ENCODE measurements at places on chromosomes 3 and 15.

DNA sequence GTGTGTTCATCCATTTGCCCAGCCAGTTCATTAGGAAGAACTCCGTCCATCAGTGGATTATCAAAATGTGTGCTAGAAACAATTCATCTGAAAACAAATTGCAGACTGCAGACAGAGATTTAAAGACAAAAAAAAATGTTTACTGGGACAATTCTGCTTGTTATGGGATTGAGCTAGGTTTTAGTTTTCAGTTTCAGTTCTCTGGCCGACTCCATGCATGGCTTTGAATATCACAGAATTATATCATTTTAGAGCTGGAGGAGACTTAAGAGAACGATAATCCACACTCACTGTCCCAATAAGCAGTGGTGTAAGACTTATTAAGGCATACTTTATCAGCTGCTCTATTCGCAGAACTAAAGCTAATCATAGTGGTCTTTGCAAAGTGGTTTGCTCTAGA, 51.1 kb downstream of the TFG start:
- no peak for DNase-seq

GRCh38 chr15:61857169-61857829, 202.9 kb downstream of the VPS13C start:
- no peak for DNase-seq

DNA sequence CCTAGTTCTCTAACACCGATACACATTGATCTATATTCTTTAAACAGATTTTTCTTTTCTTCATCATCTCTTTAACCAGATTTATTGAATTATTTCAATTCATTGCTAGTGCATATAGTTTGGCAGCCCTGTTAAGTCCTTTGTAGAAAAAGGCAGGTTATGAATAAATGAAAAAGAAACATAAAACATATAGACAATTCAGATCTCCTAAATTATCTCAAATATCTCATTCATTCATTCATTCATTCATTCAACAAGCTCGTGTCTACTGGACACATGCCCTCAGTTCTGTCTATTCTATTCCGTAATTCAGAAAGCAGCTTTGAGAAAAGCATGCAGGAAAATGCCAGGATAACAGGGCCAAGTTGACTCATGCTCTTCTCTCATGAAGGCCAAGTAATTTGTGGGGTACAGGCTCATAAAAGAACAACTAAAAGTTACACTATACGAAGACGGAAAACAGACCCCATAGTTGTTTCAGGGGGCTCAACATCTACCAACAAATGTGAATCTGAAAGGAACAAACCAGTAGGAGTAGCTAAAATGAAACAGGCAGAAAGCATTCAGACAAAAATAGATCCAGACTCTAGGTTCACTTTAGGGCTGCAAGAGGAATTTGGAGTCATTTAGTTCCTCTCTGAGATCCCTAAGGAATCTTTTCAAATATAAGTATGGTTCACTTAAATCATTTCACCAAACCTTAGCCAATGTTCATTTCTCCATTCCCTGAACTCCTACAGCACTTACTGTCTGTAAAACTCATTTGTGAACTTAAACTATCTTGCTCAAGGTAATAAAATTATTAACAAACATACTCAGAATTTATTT, 7.5 kb downstream of the ZNF148 start:
- no peak for DNase-seq

- no peak for DNase-seq
Measured at GRCh38 chr3:64331605-64332004, 106.3 kb upstream of the PRICKLE2 start.

GRCh38 chr3:195809796-195810454, 1.8 kb downstream of the MUC4 start:
- no peak for DNase-seq

- no peak for DNase-seq
Measured at GRCh38 chr3:105429034-105429762, 62.5 kb downstream of the ALCAM start.

DNA sequence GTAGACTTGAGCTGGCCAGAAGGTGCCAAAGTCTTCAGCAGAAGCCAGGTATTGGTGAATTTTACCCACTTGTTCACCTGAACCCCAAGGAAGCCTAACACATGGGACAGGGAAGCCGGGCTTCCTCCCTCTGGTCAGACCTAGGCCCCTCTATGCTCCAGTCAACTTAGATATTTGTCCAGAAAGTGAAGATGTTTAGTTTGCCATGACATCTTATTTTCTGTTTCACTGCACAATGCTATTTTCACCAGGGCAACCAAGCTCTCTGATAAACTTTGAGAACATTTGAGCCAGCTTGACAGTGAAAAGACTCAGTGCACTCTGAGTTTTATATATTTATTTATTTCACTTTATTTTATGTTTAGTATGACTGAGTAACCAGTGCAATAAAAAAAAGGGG, 71.0 kb downstream of the SOX14 start:
- no peak for DNase-seq

- no peak for DNase-seq
Measured at GRCh38 chr3:100928638-100929428, 64.4 kb downstream of the ABI3BP start.

DNA sequence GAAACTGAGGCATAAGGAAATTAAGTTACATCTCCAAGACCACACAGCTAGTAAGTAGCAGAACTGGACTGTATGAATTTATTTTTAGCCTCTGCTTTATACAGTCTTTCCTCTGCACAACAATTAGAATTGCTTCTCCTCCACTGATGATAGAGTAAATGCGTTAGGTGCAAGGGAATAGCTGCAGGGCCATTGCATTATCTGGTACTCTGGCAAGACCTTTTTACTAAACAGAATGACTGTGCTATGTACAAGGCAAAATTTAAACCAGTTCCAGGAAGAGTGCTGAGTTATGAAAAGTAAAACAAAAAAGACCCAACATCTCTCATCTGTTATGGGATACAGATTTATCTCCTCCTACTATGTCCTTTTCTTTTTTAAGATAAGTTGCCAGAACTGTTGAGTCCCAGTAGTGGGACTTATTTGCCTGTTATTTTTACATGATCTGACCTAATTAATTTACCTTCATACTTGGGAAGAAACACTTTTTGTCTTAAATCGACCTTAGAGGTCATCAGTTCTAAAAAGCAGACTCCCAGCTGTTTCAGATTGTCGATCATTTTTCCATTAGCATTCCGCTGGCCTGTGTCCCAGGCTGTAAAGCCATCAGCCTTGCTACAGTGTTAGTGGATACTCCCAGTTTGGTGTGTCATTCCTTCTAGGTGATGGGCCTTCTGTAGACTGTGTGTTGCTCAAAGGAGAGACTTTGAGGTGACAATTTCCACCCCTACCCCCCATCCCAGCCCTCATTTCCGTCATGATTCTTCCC, 147.5 kb upstream of the NUDT16 start:
- no peak for DNase-seq

DNA sequence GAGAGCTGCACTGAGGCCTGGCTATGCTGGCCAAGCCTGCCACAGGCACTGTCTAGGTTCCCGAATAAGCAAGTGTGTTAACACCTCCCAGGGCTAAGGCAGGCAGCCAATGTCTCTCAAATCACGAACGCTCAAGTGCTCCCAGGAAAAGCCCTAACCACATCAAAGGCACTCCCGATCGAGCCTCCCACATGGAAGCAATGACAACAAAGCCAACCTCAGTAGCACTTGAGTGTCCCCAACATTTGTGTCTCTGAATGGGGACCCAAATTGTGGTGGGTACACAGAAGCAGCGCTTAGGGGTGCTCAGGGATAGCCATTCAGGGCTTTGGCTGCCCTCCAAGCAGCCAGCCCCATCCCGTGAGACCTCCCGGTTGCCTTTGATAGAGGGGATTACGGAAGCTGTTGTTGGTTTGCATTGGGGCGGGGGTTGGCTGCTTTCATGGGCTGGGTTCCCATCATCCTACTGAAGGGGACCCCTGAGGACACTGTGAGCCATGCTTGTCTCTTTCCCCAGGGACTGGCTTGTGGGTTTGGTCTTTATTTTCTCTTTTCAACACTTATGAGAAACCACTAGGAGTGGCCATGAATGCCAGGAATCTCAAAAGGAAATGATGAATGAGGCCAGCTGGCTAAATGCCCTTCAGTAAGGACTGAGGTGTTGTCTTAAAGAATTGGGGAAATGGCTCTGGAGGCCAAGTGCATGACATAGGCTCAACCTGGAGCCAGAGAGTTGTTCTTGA, 234.1 kb upstream of the FEZF2 start:
- no peak for DNase-seq

DNA sequence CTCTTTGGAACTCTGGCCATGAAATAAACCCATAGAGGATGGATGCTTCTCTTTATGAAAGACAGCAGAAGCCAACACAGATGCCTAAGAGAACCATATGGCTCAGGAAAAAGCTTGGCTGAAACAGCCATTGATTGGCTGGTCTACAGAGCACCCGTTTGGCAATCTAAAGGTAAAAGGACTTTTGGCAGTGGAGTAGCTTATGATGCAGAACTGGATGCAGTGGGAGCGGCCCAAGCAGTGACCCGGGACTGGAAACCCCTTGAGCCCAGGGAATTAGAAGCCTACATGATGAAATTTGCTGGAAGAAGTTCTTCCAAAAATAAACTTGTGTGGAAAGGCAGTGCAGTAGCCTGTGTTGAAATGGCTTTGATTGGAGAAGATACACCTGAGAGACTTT, 360.2 kb downstream of the NR2F2 start:
- DNase-seq, result no peak

GRCh38 chr15:26157081-26157480, 294.0 kb upstream of the ATP10A start:
- no peak for DNase-seq

- DNase-seq, result no peak
Measured at GRCh38 chr3:13927295-13927694, 47.4 kb upstream of the WNT7A start.

DNA sequence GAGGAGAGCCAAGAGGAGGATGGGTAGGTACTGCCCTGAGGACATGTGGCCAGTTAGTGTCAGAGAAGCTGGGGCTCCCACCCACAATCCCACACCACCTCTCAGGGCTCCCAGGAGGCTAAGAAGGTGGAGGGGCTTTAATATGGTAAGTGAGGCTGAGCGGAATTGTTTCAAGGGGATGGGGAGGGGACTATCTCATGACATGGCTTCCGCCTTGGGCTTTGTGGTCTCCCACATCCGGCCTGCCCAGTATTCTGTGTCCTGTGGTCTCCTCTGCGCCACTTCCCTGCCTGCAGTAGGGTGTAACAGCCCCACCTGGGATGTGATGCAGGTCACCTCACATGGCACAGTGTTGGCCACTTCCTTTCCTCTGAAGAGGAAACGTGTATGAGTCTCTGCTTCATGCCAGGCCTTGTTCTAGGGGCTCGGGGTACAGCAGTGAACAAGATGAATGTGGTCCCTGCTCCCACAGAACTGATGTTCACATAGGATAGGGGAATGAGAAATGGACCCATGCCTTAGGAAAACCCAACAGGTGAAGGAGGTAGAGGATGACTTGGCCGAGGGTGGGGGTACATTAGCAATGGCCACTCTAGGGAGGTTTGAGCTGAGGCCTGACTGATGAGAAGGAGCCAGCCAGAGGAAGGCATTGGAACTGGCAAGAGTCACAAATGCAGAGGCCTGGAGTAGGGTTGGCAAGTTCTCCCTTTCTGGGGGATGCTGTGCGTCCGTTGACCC, 3.2 kb downstream of the NEIL1 start:
- no peak for DNase-seq

DNA sequence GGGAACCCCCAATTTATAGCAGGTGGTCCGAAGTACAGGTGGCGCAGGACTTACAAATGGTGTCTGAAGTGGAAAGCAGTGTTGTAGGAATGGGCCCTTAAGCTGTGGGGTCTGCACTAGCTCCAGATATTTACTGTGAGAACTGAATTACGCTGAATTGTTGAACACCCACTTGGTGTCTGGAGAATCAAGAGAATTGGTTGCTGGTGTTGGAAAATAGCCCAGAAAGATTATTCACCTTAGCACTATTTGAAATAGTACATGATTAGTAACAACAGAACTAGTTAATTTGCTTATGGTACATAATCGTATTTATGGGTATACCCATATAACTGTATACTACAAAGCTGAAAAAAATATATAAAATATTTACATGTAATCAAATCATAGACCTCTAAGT, 64.8 kb downstream of the ADAM10 start:
- DNase-seq, result no peak

- no peak for DNase-seq
Measured at GRCh38 chr3:141933421-141934300, 57.2 kb downstream of the ATP1B3 start.

GRCh38 chr15:83287541-83288027, 3.1 kb upstream of the BNC1 start:
- DNase-seq, result no peak

- DNase-seq, result no peak
Measured at GRCh38 chr3:169751875-169752274, 13.0 kb downstream of the TERC start.

- DNase-seq, result no peak
Measured at GRCh38 chr3:169750665-169751064, 14.2 kb downstream of the TERC start.

- DNase-seq, result no peak
Measured at GRCh38 chr15:86165265-86166211, 85.9 kb downstream of the AGBL1 start.

DNA sequence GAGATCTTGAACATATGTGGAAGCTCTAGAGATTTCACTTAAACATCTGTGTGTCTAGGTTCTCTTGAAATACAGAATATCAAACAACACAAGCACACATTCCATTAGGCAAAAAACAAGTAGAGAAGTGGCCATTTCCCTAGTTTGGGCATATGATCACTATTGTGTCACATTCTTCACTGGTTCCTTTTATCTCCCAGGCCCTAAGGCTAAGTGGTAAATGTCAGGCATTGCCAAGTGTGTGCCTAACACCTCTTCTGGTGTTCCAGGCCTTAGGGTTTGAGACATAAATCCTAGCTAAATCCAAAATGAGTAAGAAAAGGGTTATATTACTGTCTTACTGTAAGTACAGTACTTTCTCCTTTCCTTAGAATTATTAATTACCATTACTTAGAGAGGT, 880.1 kb downstream of the PDCD6IP start:
- no peak for DNase-seq

- no peak for DNase-seq
Measured at GRCh38 chr3:125172346-125172745, 40.2 kb downstream of the SLC12A8 start.

- DNase-seq, result no peak
Measured at GRCh38 chr3:104907507-104907906, 459.2 kb upstream of the ALCAM start.

GRCh38 chr3:171461525-171461917, 1.3 kb upstream of the TNIK start:
- no peak for DNase-seq

DNA sequence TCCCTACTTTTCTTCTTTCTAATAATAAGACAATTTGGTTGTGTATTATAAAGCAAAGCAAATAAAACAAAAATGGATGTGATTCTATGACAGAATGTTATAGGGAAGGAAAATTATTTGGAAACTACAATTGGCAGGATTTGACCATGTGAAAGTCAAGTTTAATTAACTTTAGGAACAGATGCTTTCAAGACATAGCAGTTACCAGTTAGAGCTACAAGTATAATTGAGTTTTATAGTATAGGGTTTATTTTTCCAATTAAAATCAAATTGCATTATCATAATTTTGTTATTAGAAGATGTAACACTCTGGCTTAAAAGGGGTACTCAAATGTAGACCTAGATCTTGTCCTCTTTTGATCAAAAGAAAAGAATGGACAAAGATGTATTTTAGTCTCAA, 110.9 kb downstream of the ROBO2 start:
- DNase-seq, result no peak

GRCh38 chr3:46206282-46207015, 1.7 kb downstream of the CCR1 start:
- no peak for DNase-seq

- DNase-seq, result no peak
Measured at GRCh38 chr3:157581371-157581770, 78.2 kb upstream of the VEPH1 start.

- DNase-seq, result no peak
Measured at GRCh38 chr15:81865850-81866537, 179.8 kb downstream of the MEX3B start.

GRCh38 chr3:113625834-113626233, 70.6 kb downstream of the USF3 start:
- no peak for DNase-seq
